Stimulated activated CD4-positive, alpha-beta T cell treated with anti-CD3 and anti-CD28 coated beads, Interleukin-1b, Interleukin-23, amount 100 ng/mL, for 48 hours (primary cell): ENCODE measurements at places on chromosomes 4 and X.
A peak's percentile ranks its signal among the peaks of the same experiment; 100 is the strongest.

DNA sequence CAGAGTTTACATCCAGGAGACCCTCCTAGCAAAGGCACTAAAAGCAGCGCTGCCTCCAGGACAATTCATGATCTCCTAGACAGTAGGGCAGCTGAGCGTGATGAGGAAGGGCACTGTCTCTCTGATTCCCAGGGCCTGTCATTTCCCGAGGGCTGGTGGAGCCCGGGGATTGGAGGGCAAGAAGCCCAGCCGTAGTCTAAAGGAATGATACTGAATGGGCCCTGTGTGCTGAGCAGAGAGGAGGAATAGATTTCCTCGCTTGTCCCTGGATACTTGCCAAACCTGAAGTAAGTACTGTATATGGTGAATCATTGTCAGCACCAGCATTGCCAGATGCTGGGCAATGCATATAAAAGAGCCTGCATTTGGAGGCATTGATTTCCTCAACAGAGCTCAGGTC is 88.0 kb upstream of the SLITRK2 start:
- DNase-seq, result no peak

GRCh38 chr4:188934320-188934962 is 795.2 kb downstream of the TRIML1 start:
- no peak for DNase-seq

- DNase-seq, result peak; percentile 25
These were observed 478 bp upstream of the PLXNA3 start for GRCh38 chrX:154457491-154458115.

- DNase-seq, result no peak
These were observed 225.5 kb downstream of the PALLD start for GRCh38 chr4:168722391-168722790.

DNA sequence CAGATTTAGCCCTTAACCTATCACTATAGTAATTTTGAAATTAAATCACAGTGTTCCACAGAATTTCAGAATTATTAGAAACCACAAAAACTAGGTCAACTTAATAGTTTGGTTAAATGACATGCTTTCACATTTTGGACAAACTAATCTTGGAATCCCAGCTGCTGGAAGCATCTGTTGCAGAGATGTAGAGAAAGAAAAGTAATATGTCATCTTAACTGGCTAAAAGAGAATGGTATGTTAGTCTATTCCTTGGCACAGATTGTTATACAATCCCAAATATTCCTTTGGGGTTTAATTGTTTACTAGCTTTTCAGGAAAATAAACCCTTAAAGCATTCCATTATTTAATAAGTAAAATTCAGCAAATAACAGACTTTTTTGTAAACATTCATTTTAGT is 519.9 kb downstream of the IL15 start:
- DNase-seq, result no peak

- DNase-seq, result no peak
These were observed 856.9 kb upstream of the FRG1 start for GRCh38 chr4:189083769-189084168.

- DNase-seq, result no peak
These were observed 334.6 kb downstream of the PCDH10 start for GRCh38 chr4:133483600-133484246.

- DNase-seq, result no peak
These were observed 48.9 kb downstream of the MND1 start for GRCh38 chr4:153393397-153393796.

DNA sequence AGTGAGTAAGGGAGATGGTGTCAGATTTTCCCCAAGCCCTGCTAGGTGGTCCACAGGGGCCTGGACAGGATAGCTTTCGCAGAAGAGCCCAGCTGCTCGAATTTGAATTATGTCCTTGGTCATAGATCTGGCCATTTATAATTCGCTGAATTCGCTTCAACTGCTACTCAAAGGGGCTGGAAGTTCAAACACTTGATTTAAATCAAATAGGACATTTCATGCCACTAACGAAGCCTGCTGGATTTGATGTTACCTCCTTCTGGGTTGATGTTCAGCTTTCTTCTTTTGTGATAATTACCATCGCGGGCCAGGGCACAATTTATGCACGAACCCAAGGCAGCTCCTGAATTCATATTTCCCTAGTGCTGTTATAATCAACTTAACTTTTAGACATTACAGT is 67.0 kb downstream of the CLCN4 start:
- no peak for DNase-seq

DNA sequence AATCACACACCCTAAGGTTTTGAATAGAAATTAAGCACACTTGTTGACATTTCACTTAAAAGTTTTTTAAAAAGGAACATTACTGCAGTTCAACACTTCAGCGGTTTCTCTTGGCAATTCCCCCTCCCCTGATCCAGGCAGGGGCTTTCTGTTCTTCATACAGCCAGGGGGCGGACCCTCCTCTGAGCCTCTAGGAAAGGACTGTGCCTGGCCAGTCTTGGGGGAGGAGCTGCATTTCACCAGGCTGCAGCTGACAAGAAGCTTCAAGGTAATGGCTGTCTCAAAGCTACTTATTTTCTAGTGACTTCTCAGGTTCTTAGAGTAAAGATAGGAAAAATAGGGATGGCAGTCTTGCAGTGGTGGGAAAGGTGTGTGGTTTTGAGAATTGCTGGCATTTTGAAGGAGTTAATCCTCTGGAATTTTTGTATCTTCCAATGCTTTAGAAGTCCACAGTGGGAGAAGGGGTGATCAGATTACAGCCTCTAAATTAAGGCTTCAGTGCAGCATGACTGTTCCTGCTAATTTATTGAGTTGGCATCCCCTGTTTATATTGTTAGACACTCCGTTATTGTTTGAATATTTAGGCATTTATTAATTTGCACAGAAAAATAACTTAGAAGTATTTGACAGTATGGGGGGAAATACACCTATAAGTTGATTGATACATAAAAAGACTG is 33.5 kb downstream of the PWWP3B start:
- no peak for DNase-seq

GRCh38 chrX:74514384-74514783 is 93.1 kb downstream of the SLC16A2 start:
- no peak for DNase-seq

GRCh38 chr4:8050555-8051206 is 107.9 kb downstream of the ABLIM2 start:
- no peak for DNase-seq

DNA sequence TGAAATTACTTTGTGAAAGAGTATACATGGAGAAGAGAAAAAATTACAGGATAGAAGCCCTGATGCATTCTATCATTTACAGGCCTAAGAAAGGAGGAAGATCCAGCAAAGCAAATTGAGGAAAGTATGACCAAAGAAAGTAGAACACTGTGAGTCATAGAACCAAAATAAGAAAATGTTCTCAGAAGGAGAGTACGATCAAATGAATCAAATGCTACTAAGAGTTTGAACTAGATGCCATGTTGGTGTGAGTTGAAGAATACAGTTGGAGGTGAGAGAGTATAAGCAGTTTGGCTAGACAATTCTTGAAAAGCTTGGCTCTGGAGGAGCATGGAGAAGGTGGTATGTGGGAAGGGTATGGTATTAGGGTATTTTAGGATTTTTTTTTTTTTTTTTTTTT is 161.8 kb downstream of the RPA4 start:
- no peak for DNase-seq

GRCh38 chr4:37830640-37831039 is 4.2 kb downstream of the PGM2 start:
- no peak for DNase-seq

DNA sequence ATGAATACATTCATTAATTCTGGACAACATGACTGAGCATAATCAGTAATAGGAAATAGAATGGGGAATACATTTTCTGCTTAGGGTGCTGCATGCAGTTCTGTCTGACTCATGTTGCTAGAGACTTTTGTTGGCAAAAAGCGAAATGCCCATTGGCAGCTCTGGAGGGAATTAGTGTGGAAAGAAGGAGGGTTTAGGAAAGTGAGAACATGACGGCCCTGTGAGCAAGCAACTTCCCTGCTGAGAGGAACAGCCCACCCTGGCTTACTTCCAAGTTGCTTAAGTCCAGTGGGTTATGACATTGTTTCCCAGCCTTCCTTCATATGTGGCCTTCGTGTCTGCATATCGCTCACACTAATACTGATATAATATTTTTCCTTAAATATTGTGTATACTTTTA is 13.8 kb downstream of the MAD2L1 start:
- DNase-seq, result no peak

GRCh38 chrX:107323786-107324492 is 117.5 kb downstream of the DNAAF6 start:
- no peak for DNase-seq

- DNase-seq, result no peak
These were observed 34.4 kb upstream of the ACSL1 start for GRCh38 chr4:184860018-184860779.

GRCh38 chrX:1162119-1162916 is 50.1 kb downstream of the CRLF2 start:
- no peak for DNase-seq

- no peak for DNase-seq
These were observed 581 bp upstream of the FAM114A1 start for GRCh38 chr4:38866973-38867477.
